Activated CD4-positive, alpha-beta T cell treated with anti-CD3 and anti-CD28 coated beads for 24 hours (primary cell): ENCODE measurements at places on chromosomes 1 and 21.

DNA sequence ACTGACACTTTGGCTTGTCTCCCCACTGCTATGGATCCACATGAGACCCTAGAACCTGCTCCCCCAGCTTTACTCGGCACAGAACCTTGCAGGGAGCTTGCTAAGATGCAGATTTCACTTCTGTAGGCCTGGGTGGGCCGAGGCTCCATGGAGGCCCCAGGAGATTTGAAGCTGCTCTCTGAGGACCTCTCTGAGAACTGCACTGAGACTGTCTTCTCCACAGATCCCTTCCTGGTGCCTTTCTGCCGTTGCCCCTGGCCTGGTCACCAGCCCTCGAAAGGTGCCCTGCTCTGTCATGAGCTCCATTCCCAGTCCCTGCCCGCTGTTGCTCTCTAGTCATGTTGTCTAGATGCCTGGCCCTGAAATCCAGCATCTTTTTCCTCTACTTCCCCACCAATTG is 588.4 kb downstream of the AJAP1 start:
- DNase-seq: no peak

- no peak for DNase-seq
Measured at GRCh38 chr1:89633800-89634625, 1.1 kb downstream of the LRRC8C start.

DNA sequence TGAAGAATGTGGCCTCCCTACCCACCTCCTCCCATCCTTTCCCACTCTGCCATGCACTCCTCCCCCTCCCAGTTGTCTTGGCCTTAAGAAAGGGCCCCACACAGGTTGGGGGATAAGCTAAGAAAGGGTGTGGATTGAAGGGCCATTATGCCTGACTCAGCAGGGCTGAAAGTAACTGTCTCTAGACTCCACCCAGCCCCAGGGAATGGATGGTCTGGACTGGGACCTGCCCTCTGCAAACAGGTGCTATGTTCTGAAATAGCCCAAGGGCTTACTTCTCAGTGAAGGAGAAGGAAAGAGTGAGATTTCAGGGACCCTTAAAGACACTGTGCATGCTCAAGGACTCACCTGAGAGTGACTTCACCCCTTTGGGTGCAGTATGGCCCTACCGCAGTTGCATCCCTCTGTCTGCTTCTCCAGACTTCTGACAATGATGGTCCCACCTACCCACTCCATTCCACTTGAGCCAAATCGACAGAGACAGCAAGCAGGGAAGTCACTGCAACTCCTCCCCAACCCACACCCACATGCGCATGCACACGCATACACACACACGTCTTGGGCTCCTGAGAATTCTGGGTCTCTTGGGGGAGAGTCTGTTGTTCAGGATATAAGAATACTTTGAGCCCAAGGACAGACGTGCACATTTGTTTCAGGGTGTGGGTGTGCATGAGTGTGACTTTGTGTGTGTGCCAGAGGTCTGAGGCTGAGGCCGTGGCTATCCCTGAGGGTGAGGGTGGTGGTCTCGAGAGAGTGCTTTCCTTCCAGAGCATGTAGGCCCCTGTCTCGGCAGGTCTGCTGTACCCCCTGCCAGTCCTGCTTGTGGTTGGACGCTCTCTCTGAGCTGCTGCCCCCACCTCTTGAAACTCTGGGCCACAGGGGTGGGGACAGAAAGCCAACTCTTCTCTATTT is 231.9 kb downstream of the PTPRU start:
- no peak for DNase-seq

- no peak for DNase-seq
Measured at GRCh38 chr1:3459051-3459908, 4.8 kb downstream of the ARHGEF16 start.

DNA sequence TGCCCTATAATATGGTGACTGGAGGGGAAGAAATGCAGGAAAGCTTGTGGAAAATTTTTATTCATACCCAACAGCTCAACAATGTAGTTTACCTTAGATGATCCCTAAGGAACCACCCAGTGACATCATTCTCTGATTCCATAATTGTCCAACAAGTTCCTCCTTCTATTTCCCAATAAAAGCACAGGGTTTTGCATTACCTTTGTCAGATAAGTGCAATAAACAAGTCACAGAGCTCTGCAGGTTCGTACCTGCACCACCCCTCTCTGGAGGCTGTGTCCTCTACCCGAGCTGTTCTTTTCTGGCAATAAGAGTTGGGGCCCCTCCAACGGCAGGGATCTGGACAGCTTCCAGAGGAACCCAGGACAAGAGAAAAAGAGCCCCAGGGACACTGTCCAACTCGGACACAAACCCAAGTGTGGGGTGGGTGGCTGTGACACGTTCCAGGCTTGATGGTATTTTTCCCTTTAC is 38.8 kb downstream of the RCAN1 start:
- DNase-seq: no peak

DNA sequence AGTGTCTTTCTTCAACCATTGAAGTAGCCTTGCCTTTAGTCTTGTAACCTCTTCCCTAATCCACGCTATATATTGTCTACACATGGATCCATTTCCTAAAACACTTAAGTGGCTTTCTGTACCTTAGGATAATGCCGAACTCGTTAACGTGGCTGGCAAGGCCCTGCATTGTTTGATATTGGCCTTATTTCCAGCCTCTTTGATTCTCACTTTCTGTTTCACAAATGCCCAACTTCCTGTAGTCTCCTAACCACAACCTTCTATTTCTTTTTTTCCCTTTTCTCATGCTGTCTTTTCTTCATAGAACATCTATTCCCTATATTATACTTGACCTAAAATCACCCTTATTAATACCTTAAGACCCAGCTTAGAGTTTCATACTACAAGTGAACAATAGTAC is 536.0 kb downstream of the LMO4 start:
- DNase-seq: no peak

- DNase-seq: no peak
Measured at GRCh38 chr1:84143796-84144565, at the start of gene PRKACB. TSS of gene PRKACB (plus strand) at chr1:84144271. CDS start at chr1:84144362, 91 bp downstream.

GRCh38 chr1:111516005-111516535 is 12.6 kb upstream of the ADORA3 start:
- no peak for DNase-seq

DNA sequence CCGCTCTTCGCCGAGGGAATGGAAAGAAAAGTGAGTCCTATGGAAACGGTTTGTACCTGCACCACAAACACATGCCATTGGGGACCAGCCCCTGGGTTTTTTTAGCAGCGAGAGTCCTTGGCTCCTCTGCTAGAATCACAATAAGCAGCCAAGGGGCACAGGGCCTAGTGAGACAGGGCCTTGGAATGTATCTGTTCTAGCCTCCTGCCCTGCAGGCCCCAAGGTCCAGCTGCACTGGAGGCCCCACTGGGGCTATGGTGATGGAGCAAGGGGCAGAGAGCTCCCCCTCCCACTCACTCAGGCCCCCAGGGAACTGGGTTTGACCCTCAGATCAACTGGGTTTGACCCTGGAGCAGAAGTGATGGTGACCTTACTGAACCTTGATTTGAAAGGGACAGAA is 14.4 kb downstream of the SHISA4 start:
- DNase-seq: no peak

DNA sequence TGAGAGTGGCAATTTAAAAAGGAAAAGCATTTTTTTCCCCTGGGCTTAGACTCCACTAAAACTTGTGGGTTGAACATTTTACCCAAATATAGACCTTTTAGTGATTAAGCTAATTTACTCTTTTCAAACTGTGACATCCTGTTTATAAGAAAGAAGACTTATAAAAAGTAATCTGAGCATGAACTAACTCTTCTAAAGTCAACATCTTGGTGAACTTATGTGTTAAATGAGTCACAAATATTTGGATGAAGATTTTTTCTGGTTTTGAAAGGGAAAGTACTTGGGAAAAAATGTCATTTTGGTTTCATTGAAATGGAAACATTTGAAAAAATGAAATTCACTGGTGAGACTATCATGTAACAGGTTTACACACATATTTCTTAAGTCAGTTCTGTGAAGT is 109.8 kb downstream of the KCNK2 start:
- no peak for DNase-seq

GRCh38 chr21:37984416-37984815 is 68.2 kb upstream of the KCNJ6 start:
- no peak for DNase-seq

DNA sequence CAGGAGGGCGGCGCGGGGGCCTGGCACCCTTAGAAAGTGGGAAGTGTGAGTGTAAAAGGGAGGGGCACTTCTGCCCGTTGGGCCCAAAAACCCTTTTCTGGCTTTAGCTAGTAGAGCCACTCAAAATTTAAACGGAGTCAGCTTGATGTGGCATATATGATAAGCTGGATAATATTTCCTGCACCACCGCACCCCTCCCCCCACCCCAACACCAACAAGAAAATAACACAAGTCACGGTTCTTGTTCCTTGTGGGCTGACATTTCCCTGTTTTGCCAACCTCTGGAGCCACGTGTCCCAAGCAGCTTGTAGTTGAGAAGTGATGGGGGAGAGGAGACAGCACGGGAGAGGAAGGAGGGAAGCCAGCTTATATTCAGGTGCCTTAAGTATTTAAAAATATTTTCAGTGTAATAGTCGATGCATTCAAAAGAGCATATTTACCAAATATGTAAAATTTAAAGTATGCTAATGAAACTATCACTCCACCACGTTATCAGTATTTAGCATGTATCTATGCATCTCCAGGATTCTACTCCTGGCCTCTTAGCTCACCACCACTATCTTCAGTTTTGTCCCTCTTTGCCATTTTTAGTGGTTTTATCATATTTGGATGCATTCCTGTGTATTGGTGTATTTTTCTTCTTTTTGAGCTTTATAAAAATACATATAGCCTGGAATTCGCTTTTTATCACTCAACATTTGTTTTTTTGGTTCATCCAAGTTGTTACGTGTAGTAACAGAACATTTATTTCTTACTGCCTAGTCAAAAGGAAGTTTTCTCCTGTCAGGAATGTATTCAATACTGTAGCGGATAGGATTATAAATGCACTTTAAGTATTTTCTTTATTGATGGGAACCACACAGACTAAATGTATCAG is 773 bp upstream of the DDX59 start:
- peak; percentile 3 for DNase-seq

- no peak for DNase-seq
Measured at GRCh38 chr1:218409946-218410510, 64.9 kb downstream of the TGFB2 start.

DNA sequence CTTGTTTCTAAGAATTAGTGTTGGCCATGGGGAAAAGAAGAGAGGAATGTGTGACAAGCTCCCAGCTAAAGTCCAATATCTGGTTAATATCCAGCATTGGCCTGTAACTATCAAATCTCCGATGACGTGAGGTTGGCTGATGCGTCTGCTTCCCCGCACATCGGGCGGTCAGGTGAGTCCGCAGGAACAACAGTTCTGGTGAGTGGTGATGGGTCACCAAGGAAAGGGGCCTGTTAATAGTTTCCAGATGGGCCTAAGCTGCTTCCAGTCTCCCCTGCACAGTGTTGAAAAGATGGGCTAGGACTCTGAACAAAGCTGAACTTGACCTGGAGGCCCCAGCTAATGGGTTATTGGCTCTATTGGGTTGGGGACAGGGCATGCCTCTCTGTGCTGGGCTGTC is 193.1 kb upstream of the EDN2 start:
- no peak for DNase-seq

GRCh38 chr1:110487726-110488125 is 31.2 kb downstream of the KCNA10 start:
- DNase-seq: no peak

DNA sequence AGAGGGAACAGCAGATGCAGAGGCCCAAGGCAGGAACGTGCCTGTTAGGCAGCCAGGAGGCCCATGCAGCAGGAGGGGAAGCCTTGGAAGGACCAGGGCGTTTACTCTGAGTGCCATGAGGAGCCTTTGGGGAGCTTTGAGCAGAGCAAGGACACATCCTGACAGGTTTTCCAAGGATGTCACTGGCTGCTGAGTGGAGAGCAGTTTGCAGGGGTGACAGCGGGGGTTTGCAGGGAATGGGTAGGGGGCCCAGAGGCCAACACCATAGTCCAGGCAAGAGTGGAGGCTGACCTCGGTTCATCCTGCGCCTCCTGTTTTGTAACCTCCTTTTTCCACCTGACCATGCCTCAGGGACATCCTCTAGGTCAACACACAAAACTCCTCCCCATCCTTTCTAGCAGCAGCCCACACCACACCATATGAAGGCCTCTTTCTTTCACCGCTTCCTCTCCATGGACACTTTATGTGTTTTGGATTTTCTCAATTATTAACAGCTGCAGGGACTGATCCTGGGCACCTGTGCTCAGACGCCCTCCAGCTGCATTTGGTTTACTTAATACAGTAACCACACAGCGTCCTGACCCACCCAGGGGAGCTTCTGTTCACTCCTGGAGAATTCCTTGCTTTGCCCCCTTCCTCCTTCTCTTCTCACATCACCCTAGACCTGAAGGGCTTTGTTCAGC is 528.5 kb downstream of the MATN1 start:
- no peak for DNase-seq

DNA sequence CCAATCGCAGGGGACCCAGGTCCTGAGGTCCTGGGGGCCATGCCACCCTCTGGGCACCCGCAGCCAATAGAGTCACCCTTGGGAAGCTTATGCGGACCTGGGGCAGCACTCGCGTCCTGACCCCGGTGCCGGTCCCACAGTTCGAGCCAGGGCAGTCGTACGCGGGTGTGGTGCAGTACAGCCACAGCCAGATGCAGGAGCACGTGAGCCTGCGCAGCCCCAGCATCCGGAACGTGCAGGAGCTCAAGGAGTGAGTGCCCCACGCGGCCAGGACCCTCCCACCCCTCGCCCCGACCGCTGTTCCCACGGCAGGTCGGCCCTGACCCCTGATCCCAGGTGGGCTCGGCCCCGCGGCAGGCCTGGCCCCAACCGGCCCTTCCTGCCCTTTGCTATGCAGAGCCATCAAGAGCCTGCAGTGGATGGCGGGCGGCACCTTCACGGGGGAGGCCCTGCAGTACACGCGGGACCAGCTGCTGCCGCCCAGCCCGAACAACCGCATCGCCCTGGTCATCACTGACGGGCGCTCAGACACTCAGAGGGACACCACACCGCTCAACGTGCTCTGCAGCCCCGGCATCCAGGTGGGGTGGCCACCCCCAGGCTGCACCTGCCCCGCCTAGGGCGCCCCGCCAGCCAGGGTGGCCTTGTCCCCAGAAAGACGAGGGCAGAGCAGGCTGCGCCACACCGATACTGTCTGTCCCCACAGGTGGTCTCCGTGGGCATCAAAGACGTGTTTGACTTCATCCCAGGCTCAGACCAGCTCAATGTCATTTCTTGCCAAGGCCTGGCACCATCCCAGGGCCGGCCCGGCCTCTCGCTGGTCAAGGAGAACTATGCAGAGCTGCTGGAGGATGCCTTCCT is 20.5 kb downstream of the COL6A1 start:
- no peak for DNase-seq

DNA sequence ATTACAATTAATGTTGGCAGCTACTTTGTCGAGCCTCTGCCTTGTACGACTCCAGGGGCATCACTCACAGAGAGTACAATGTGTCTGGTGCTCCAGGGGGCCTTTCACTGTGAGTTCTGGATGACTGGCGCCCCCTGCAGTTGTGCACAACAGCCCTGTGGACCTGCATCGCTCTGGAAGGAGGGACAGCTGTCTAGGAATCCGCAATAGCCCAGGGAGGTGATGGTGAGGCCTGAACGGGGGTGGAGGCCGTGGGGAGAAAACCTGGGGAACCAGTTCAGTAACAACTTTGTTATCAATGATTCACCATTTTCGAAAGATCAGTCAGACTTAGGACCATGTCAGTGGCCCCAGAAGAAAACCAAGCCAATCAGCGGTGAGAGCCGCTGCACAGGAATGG is 189.1 kb downstream of the KAZN start:
- no peak for DNase-seq
